ENCODE measurements at places on chromosomes 1 and 21.

DNA sequence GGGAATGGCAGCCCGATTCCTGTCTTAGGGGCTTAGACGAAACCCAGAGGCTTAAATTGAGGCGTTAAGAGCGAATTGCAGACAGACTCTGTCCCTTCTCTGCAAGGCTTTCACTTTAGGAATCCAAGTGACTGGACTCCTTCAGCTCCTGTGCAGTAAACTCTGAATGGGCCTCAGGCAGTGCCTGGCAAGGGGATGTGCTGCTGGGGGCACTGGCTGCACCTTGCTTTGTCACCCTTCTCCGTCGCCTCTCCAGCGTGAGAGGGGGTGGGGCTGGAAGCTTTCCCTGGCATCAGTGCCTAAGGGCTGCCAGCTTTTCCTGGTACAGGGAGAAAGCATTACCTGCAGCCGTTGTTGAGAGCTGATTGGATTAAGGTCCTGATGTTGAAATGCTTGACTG lies 39.9 kb upstream of the NFASC start:
- no peak for DNase-seq

DNA sequence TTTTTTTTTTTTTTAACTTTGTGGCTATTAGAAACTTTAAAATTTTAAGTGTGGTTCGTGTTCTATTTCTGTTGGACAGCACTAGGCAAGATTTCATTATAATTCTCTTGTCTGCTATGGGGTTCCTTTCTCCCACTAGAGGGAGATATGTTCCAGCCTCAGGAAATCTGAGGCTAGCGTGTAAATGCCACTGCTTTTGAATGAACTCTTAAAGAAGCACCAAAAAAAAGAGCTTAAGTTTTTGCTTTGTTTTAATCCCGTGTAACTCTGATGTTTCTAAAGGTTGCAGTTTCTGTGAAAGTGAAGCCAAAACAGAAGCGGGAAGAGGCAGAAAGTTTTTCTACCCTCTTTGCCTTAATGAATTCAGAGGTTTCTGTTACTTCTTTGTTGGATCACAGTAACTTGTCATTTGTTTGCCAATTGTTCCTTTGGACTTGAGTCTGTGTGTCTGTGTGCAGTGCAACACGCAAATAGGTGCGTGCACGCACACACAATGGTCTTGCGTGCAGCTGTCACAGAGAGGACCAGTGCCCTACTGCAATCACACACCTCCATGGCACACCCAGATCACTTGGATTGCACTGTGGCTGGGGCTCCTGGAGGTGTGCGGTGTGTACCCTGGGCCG lies 32.3 kb downstream of the HHAT start:
- no peak for DNase-seq

DNA sequence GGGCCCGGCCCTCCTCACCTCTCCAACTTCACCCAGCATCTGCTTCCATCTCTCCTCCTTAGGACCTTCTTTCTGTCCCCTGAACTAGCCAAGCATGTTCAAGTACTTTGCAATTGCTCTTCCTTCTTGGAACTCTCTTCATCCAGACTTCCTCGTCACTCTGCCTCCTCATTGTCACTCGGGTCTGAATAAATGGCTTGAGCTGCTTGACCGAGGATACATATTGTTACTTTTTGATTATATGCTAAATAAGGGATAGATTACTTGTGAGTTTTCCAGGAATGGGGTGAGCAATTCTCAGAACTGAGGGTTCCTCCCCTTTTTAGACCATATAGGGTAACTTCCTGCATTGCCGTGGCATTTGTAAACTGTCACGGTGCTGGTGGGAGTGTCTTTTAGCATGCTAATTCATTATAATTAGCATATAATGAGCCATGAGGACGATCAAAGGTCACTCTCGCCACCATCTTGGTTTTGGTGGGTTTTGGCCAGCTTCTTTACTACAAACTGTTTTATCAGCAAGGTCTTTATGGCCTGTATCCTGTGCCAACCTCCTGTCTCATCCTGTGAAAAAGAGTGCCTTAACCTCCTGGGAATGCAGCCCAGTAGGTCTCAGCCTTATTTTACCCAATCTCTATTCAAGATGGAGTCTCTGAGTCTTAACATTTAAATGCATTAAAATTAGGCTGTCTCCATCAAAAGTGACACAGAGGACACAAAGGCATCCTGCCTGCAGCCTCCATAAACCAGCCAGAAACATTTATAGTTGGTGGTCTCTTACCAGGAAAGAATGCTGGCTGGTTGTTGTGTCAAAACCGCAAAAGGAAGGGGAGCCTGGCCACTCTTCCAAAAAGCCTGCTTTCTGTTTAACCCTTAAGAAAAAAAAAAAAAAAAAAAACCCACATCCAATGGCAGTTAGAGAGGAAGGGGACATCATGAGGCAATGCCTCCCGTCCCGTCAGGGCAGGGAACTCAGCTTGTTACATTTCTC lies 179.3 kb downstream of the KAZN start:
- DNase-seq: no peak

DNA sequence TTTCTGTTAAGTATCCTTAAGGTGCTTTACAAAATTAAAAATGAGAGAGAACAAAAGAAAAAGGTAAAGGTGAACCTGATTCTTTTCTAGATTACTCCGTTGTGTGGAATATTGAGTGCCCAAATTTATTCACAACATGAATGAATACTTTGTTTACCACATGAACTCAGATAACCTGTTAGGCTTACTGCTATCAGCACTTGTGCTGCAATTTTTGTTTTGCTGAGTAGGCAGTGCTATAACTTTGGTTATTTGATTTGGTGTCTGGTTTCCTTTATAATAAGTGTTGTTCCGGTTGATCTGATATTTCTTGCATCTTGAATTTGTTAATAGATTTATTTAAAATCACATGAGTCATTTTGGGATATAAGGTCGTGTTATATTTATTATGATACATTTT lies 195.9 kb downstream of the NEGR1 start:
- DNase-seq: no peak

DNA sequence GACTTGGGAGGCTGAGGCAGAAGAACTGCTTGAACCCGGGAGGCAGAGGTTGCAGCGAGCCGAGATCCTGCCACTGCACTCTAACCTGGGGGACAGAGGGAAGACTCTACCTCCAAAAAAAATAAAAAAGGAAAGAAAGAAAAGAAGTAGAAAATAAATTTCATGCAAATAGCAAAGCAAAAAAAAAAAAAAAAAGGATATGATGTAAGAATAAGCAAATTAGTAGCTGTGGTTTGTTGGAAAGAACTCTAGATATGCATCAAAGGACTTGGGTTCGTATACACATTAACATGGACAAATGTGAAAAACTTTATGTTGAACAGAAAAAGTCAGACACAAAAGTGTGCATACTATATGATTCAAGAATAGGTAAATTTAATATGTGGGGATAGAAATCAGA lies 11.9 kb downstream of the WASF2 start:
- no peak for DNase-seq

Data from GM12878 (cell line).